ENCODE measurements at places on chromosomes 6 and 20.

- DNase-seq = peak; percentile 88
These were observed 307 bp downstream of the RANBP9 start for GRCh38 chr6:13711324-13711732.

DNA sequence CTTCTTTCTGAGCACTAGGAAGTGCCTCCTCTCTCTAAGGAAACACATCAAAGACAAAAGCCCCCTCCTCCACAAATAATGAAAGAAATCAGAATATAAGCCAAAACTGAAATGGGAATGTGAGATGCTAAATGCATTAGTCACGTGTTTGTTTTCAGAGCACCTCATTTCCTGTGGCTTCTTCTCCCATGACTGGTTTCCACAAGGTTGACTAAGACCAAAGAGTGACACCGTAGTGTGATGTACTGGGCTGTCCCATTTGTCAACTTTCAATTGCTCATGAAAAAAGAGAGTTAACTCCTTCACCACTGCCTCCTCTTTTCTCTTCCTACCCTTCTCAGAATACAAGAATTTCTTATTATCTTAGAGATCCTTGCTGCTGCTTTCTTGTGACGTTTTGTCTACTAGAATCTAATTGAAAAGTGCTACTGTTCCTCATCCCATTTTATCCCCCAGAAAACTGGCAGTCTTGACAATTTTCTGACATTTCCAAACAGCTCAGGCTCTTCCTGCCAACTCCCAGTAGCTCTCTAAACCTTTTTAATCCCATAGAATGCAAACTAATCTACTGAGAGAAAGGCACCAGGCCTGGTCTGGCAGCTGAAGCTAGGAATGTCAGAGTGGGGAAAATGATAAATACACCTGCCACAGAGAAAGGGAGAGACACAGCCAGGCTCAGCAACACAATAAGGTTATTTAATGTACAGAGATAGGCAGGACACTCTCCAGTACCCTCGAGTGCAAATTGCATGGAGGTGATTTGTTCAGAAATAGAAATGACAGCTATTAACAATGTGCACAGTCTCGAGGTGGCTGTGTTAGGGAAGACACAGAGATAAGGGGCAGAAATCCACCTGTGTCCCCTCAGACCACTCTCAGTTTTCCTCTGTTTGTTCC, 671.7 kb upstream of the NRSN1 start:
- no peak for DNase-seq

DNA sequence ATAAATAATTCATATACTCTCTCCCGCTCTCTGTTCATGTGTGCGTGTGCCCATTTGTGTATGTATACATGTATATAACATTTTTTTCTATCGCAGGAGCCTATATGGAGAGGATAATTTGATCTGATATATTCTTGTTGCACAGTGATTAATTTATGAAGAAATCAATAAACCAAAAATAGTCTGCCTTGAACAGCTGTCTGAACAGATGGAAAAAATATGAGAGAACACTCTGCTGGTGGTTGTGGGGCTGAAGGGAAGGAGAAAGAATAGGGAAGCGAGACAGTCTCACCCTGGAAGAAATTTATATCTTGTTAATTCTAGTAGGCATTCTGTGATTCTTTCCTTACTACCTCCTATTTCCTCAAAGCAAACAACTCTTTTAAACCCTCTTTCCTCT, 96.6 kb upstream of the B3GAT2 start:
- DNase-seq = no peak

DNA sequence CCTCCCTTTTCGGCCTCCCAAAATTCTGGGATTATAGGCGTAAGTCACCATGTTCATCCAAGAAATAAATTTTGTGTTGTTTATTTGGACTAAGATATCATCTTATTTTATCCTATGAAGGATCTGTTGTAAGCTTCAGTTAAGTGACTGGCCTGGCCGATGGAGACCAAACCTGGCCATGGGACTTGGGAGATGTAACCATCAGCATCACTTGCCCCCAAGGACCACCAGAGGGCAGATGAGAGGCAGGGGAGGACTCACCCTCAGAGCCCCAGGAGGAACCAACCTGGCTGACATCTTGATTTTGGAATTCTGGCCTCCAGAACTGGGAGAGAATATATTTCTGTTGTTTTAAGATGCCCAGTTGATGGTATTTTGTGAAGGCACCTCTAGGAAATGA, 266.7 kb downstream of the CDH26 start:
- no peak for DNase-seq

DNA sequence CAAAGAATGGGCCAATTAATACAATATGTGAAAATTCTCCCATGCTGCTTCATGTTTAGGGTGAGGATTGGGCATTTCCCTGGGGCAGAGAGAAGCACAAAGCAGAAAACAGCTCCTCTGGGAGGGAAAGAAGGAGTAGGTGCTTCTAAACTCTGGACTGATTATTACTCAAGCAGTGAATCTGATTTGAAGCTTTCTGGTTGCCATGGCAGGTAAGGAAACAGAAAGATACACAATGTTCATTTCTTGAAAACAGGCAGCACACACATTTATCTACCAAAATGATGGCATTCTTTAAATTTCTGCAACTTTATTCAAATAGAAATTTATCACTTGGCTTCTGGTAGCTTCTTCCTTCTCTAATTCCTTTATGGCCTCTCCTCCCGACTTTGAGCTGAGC, 305.4 kb upstream of the CHD6 start:
- DNase-seq = no peak

GRCh38 chr20:59526242-59527225, 77.8 kb upstream of the PHACTR3 start:
- no peak for DNase-seq

DNA sequence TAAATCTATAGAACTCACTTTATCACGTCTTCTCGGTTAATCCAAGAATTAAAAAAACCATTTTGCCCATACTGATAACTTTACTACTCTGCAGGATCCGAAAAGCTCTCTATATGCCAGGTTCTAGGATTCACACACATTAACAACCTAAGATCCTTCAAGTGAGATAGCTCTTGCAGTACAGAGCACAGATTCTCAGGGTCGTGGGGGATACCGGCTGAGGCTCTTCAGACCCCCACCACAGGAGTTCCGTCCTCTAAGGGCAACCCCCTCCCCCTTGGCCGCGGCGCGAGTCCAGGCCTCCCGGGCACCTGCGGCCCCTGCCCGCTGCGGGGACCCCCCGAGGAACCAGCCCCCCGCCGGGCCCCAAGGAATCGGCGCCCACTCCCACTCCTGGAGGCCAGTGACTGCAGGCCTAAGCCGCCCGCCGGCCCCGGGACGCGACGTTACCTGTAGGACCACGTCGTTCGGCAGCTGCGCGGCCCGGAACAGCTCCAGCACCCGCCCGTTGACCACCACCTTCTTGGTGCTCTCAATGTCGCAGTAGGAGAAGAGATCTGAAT, 892 bp downstream of the REPS1 start:
- peak; percentile 79 for DNase-seq

- no peak for DNase-seq
These were observed 207.2 kb downstream of the PHACTR1 start for GRCh38 chr6:12923644-12924235.

DNA sequence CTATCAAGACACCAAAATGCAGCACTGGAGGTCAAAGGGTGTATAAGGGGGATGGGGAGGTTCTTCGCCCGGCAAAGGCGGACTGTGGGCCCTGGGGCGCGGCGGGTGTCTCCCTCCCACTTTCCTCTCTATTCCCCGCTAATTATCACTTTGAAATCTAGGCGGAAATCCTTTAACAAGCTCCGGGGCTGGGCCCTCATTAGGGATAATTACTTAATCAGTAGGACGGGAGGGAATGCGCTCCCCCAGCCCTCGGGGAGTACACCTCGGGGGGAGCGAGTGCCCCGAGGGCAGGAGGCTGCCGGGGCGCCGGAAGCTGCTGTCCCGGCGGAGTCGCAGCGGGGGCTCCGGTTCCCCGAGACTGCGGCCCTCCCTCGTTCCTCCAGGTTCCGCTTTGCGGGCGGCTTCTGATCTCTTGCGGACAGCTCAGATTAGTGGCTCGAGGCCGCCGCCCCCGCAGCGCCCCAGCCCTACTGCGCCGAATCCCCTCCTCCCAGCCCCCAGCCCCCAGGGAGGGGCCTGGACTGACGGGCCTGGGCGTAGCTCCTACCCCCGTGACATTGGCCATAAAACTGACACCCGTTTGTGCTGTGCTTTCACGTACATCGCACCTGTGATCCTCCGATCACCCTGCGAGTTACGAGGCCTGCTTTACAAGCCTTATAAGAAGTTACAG, 14.7 kb downstream of the MUCL3 start:
- peak; percentile 85 for DNase-seq

DNA sequence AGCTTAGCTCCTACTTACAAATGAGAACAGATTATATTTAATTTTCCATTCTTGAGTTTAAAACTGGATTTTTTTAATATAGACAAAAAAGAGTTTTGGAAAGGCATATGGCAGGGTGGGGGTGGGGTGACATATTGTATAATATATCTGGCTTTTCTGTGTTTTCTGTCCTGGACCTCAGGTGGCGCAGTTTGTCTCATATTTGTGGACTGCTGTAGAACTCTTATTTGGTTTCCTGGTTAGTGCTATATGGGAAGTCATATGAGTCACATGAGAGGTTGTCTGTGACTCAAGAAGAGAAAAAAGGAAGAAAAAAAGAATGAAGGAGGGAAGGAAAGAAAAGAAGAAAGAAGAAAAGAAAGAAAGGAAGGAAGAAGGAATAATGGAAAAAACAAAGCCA, 131.8 kb downstream of the CLVS2 start:
- DNase-seq = no peak

DNA sequence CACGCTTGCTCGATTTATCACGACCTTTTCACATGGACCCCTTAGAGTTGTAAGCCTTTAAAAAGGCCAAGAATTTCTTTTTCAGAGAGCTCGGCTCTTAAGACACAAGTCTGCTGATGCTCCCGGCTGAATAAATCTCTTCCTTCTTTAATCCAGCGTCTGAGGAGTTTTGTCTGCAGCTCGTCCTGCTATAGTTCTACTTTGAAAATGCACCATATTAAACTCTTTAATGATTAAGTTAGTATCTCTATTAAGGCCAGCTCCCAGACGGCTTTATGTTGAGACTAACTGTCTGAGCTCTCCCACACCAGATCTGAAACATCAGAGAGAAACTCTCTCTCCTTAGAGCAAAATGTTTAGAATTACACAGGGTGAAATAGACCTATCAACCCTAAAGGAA, 18.0 kb upstream of the GSTA3 start:
- no peak for DNase-seq

DNA sequence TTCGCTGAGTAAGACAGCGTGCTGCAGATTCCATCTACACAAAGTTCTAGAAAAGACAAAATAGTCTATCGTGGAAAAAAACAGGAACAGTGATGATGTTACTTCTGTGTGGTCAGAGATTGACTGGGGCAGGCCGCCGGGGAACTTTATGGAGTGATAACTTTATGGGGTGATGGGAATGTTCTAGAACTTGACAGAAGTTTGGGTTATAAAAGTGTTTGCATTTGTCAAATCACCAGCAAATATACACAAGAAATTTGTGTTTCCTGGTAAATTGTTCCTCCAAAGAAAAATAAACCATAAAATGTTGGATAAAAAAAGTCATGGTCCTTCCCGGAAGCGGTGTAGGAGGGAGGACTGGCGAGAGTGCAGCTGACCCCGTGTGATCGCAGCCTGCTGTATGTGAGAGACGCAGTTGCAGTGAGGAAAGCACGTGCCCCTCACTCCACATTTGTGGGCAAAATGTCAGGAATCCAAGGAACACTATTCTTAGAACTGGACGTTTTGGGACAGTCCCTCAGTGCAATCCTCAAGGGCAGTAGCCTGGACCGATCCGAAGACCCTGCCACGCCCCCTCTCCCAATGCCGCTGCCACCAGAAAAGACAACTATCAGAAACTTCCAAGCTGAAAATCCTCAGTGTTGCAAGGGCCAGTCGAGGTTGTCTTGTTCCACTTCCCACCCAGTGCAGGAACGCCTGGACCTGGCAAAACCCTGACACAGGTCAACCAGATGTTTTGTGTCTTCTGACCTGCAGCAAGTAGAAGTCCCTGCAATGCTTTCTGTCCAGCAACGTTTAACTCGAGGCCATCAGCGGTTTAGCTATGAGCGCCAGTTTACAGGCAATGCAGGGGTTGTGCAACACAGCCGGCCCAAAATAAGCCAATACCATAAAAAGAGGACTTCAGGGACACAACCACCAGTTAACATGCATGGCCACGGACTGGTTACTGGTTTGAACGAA, 80.5 kb upstream of the QKI start:
- DNase-seq = no peak

- DNase-seq = no peak
These were observed 360.8 kb downstream of the QKI start for GRCh38 chr6:163775313-163775712.

GRCh38 chr6:68040312-68040778, 594.7 kb upstream of the ADGRB3 start:
- DNase-seq = no peak

GRCh38 chr6:78253618-78254017, 600.8 kb downstream of the MEI4 start:
- no peak for DNase-seq

DNA sequence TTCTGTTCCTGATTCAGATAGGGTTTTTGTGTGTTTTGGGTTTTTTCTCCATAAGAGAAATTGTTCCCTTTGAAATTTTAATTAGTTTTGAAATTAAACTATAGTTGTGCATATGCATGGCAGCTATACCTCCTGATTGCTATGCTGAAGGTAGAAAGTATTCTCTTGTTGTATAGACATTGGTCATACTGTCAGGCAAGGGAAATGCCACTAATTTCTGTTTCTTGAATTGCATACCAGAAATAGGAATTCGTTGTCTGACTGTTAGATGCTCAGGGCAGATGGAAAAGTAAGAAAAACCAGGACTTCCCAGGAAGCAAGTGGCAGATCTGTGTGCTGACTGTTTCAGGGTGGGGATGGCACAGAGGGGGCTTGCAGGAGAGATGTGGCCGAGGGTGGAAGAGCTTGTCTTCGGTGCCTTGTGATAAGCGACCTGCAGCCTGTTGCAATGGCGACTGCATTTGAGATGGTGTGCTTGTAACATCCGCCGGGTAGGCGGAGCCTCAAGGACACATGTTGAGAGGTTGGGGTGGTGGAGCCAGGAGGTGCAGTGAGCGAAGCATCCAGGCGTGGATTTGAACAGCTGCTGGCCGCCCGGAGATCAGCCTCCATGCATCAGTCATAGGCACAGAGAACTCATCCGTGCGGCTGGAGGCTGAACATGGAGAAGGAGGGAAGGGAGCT, 42.8 kb downstream of the RREB1 start:
- DNase-seq = no peak
